ENCODE measurements at places on chromosomes 1 and 21.

- DNase-seq: no peak
Observed at GRCh38 chr1:183792300-183792699, 12.6 kb upstream of the RGL1 start.

GRCh38 chr1:153543736-153544135 lies 1.9 kb downstream of the S100A4 start:
- DNase-seq: no peak

- no peak for DNase-seq
Observed at GRCh38 chr1:110280126-110280525, 59.1 kb upstream of the RBM15 start.

- no peak for DNase-seq
Observed at GRCh38 chr1:44050261-44050660, 19.0 kb upstream of the SLC6A9 start.

- DNase-seq: no peak
Observed at GRCh38 chr1:57272150-57272549, 151.7 kb downstream of the DAB1 start.

GRCh38 chr1:218930472-218931241 lies 243.0 kb upstream of the LYPLAL1 start:
- DNase-seq: no peak

- DNase-seq: no peak
Observed at GRCh38 chr1:11869104-11869503, 10.4 kb upstream of the NPPB start.

DNA sequence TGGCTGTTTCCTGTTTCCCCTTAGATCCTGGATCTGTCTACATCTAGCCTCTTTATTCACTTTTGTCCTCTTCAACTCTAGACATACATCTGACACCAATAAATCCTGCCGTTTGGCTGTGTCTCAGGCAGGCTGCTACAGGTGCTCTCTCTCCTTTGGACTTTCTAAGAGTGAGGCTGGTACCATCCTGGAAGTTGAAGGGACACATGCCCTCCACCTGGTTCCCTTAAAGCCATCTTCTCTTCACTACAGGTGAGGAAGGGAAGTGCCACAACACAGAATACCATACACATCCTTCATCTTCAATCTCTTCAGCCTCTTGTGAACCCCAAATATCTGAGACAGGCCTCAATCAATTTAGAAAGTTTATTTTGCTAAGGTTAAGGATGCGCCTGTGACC lies 137.9 kb downstream of the BACH1 start:
- DNase-seq: no peak

DNA sequence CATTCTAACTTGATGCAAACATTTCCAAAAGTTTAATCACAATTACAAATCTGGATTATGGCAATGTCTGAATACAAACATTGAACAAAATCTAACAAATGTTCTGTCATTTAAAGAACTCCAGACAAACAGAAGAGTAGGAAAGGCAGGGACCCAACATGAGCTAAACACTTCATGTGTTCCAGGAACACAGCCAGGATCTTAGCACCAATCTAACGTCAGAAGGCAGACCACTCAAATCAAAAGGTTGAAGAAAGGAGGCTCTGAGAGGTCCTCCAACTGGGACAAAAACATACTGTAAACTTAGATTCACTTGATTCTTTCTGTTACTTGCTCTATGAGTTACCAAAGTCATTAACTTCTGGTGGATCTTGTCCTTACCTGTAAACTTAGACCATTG lies 374.0 kb downstream of the NEGR1 start:
- no peak for DNase-seq

DNA sequence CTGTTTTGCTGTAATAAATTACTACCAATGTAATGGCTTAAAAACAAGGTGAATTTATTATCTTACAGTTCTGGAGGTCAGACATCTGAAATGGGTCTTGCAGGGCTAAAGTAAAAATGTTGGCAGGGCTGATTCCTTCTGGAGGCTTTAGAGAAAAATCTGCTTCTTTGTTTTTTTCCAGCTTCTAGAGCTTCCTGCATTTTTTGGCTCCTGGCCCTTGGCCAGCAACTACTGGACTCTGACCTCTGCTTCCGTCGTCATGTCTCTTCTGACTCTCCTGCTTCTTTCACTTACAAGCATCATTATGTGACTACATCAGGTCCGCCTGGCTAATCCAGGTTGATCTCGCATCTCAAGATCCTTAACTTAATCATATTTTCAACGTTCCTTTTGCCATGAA lies 350.9 kb downstream of the S1PR1 start:
- no peak for DNase-seq

- no peak for DNase-seq
Observed at GRCh38 chr1:31069392-31069791, 3.9 kb upstream of the PUM1 start.

DNA sequence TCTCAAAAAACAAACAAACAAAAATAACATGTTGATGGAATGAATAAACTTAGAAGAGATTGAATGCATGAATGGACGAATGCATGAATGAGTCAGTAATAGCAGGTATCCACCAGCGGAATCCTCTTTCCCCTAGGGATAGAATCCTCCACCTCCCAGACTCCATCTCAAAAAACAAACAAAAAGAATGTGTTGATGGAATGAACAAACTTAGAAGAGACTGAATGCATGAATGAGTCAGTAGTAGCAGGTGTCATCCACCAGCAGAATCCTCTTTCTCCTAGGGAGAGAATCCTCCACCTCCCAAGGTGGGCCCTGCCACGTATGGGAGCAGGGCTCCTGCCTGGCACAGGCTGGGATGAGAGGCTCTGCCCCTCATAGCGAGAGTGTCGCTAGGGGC lies 26.8 kb upstream of the RNF19B start:
- no peak for DNase-seq

GRCh38 chr1:201277441-201277840 lies 5.9 kb upstream of the PKP1 start:
- DNase-seq: no peak

DNA sequence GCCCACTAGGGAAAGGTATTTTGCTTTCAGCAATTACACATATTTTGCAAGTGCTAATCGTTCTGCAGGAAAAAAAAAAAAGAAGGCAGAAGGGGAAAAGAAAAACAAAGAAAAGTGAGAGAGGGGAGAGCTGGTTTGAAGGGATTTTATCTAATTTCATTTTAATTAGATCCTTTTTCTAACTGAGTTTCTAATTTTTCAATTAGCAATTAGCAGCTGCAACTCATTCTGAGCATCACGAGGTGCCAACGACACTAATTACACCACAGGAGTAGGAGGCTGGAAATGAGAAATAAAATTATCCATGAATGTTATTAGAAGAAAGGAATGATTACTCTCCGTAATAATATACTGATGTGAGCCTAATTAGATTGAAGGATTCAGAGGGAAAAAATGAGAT lies 481.0 kb upstream of the CAMK1G start:
- no peak for DNase-seq

DNA sequence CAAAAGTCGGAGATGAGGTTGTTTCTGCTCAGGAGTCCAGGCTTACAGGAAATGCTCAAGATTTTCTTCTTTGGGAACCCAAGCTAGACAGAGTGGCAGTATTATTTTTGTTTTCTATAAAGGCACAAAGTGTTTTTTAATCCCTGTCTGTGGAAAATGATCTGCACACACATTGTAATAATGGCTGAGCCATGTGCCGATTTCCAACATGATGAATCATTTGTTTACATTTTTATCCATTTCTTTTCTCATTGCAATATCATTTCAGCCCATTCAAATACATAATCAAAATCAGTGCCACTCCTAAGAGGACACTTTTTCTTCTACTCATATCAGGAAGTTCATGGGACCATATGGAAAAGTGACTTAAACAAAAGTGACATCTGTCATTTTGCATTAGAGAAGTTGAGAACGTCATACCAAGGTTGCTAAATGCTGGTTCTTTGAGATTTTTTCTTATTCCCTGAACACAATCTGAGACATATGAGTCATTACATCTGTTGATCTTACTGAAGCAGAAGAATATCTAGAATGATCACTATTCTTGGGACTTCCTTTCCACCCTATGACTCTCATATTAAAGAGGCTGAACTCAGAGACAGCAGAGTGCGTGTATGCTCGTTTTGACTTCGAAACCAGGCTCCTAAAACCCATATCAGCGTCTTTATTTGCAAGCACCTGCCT lies 44.9 kb downstream of the ACTA1 start:
- no peak for DNase-seq

GRCh38 chr1:202210385-202210784 lies 16.8 kb downstream of the LGR6 start:
- peak; percentile 80 for DNase-seq

DNA sequence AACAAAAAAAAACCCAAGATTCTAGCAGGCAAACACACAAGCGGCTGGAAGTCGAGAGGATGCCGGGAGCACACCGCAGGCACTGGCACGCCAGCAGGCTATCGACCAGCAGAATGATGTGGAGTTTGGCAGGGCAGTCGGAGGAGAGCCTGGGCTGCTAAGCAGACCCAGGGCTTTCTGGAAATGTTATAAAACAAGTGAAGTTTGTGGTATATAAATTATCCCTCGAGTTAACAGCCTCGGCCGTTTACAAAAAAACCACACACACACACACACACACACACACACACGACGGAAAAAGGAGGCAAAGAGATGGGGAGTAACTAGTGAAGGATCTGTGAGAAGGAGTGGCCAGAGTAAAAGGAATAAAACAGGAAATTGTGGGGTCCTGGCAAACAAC lies 87.2 kb upstream of the IVNS1ABP start:
- DNase-seq: no peak

GRCh38 chr1:71753746-71754145 lies 528.6 kb downstream of the NEGR1 start:
- peak; percentile 50 for DNase-seq

DNA sequence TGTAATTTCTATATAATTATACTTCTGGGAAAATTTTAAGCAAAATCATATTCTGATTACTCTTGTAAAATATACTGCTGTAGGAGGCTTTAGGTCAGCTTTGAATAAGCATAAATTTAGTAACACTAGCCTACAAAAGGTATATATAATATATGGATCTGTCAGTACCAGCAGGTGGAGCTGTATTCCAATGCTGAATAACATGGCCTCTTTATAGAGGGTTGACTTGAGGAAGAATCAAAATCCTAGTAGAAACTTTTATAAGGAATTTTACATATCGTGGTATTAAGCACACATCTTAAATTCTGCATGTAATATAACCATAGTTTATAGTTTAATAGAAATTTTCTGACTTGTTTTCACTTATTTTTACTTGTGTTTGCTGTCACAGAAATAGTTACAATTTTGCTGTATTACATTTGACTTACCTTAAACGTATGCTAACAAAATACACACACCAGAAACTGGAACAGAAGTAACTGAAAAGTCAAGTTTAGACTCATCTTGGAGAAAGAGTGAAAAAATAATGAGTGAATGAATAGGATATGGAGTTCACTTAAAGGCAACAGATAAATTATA lies 79.3 kb downstream of the HMCN1 start:
- peak; percentile 46 for DNase-seq

DNA sequence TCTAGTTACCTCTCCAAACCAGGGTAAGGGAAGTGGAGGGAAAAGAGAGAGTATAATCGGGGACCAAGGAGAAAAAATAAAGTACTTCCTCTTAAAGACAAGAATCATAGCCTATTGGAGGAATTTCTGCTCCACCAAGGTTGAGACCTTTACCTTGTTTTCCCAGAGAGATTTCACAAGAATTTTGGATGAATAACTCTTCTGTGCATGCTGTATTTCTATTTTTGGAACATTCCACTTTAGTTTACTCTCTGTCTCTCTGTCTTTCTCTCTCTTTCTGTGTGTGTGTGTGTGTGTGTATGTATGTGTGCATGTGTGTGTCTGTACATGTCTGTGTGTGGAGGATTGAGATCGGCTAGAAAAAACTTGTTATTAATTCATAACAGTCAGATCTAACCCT lies 318.4 kb upstream of the RGS18 start:
- no peak for DNase-seq

- peak; percentile 94 for DNase-seq
Observed at GRCh38 chr1:44721485-44722361, 9.2 kb downstream of the RNU5D-1 start.

GRCh38 chr1:53384796-53385195 lies 56.9 kb upstream of the LRP8 start:
- DNase-seq: no peak

- DNase-seq: no peak
Observed at GRCh38 chr21:41636636-41637630, 129.0 kb upstream of the TMPRSS2 start.

Measured in cerebellar cortex (tissue), 1 donor.